ENCODE measurements at places on chromosomes 16 and 17.

GRCh38 chr17:57871155-57871554 lies 21.3 kb upstream of the MRPS23 start:
- no peak for DNase-seq

DNA sequence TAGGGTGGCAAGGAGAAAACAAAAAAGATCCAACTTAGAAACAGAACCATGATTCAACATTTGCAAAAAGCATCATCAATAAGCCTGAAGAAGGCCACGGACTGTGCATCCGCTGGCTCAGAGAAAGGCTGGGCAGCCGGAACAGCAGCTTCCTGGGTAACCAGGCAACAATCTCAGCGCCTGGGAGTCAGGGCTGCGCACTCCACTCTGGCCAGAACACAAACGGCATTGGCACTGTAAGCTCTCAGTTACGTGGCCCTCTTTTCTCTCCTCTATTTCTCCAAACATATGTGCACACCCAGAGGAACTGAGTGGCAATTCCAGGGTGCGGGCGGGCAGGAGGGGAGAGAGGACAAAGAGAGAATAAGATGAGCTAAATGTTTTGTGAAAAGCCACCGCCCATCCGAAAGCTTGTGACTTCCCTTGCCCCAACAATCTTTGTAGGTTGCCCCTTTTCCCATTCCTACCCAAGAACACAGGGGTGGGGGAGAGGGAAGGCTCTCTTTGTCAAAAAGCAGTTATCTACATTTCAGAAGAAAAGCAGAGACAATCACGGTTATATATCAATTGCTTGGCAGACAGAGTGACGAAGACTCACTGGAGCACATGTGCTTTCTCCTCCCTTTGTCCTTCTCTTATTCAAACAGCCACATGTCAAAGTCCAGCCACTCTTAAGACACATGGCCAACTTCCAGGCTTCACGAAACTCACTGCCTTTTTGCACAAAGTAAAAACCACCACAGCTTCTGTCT lies 6.6 kb upstream of the GHDC start:
- DNase-seq = no peak

DNA sequence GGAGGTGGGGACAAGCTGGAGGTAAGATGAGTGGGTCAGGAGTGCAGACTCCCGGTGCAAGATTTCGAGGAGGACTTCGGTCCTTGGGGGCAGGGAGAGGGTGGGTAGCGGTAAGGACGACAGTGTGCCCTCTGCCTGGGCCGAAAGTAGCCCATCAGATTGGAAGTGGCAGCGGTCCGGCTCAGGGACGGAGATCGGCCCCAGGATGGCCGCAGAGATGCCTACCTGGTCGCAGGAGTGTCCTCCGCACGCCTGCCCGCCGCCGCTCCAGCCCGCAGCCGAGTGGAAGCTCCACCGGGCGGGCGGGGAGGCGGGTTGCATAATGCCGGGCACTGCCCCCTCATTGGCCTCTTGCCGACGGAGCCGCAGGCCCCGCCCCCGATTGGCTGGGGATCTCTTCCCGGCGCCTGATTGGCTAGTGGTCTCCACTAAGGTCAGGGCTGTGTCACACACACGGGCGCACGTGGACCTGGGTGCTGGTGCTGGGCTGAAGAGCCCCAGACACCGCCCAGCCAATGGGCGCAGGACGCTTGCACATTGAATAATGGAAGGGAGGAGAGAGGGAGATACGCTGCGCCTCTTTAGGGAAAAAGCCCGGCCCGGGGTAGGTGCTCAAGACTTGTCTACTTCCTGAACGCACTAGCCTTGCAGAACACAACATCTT lies at the start of gene PER1:
TSS of gene PER1 (minus strand) at position 293 of the 664 bp plus-strand sequence. CDS start 1,698 bp downstream, outside the sequence.
- DNase-seq = peak; percentile 58

DNA sequence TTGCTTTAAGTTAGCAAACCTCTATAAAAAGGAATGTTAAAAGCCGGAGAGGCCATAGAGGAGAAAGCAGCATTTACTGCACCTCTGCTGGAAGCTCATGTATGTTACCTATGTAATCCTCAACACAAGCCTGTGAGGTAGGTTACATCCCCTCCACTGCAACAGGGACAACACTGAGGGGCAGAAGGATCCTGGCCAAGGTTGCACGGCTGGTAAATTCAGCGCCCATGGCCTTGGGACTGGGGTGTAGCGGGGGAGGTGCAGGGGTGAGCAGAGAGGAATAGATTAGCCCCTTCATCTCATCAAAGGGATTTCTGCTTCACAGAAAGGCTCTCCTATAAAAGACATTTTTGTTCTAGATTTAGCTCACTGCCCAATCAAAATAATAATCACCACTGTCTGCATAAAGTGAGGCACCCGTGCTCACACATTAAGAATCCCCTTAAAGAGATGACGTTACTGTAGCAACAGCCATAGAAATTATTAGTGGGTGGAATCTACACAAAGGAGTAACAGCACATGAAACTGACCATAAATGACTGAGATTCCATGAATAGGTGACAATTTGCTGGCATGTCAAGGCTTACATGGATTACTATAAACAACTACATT lies 3.3 kb downstream of the ZCCHC14 start:
- DNase-seq = no peak

GRCh38 chr17:82003411-82004381 lies 19.0 kb downstream of the CENPX start:
- no peak for DNase-seq

DNA sequence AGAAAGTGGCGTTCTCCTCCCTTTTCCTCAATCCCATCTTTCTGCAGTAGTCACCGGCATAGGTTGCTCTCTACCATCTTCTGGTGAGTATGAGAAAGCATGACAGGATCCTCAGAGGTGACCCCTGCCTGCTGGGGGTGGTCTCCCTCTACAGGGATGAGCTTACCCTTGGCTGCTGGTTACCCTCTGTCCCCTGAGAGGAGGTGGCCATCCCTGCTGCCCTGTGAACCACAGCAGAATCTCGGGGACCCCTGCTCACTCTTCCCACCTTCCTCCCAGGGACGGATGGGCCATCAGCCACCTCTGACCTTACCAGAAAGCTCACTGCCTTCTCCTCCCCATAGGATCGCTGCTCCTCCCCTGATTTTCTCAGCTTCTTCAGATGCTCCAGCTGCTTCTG lies 7.8 kb downstream of the MEFV start:
- no peak for DNase-seq

- DNase-seq = no peak
Measured at GRCh38 chr16:50436271-50436670, 67.5 kb upstream of the BRD7 start.

GRCh38 chr17:12826431-12826830 lies 37.1 kb downstream of the ARHGAP44 start:
- no peak for DNase-seq

DNA sequence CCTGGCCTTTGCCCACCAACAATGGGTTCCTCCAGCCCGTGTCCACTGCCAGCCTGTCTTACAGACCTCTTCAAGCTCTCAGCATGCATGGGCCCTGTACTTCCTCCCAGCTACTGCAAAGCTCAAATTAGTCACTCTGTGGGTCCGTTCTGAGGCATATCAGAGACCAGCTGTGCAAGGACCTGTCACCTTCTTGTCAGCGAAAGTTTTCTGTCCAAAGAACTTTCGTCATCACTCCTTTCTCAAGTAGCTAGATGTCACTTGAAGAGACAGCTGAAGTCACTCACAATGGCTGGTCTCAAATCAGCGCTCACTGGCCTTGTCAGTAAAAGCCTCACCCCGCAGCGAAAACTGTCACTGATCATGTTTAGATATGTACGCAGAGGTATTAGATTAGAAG lies 91.4 kb upstream of the DYNLRB2 start:
- DNase-seq = no peak

All from stimulated activated CD8-positive, alpha-beta memory T cell treated with anti-CD3 and anti-CD28 coated beads, Interleukin-4, amount 100 ng/mL, for 4 hours (primary cell).